Activated CD4-positive, alpha-beta T cell treated with anti-CD3 and anti-CD28 coated beads, Interleukin-2, amount 50 U/mL, for 4 hours (primary cell): ENCODE measurements at places on chromosomes 12 and 14.

- no peak for DNase-seq
Observed at GRCh38 chr14:37142835-37143401, 29.5 kb downstream of the SLC25A21 start.

DNA sequence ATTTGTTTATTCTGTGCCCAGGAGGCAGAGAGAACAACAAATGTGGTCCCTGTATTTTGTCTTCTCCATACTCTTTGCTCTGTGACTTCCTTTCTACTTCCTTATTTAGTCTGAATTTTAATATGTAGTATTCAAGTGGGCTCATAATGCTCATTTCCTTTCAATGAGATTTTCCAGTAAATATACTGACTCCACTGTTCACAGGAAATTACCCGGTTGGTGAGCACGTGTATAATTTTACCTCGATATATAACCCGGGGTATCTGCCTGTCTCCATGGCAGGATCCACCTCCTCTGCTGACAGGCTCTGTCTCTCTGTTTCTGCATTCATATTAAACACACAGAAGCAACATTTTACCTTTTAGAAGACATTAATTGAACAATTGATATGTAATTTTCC, 166.0 kb downstream of the SLC38A4 start:
- no peak for DNase-seq

GRCh38 chr12:43107026-43107775, 444.8 kb downstream of the ADAMTS20 start:
- no peak for DNase-seq

GRCh38 chr12:19131025-19131444, 1.5 kb downstream of the PLEKHA5 start:
- no peak for DNase-seq

DNA sequence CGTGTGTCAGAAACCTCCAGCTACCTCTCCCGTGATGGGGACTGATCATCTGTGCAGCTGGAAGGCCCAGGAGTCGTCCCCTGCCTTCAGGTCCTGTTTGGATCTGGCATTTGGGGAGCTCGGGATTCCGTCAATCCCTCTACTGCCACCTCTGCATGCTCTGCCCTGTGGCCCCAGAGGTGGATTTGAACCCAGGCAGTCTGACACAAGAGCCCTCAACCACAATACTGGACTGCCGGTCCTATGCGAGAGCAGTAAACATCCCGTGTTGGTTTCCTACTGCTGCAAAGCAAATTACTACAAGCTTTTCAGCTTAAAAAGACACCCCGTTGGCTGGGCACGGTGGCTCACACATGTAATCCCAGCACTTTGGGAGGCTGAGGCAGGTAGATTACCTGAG, 121.9 kb upstream of the FKBP4 start:
- DNase-seq: no peak

GRCh38 chr14:72275242-72275641, 343.0 kb downstream of the RGS6 start:
- no peak for DNase-seq

GRCh38 chr12:110475426-110475825, 6.8 kb downstream of the FAM216A start:
- DNase-seq: no peak

GRCh38 chr14:53927171-53927570, 29.5 kb downstream of the BMP4 start:
- DNase-seq: no peak

DNA sequence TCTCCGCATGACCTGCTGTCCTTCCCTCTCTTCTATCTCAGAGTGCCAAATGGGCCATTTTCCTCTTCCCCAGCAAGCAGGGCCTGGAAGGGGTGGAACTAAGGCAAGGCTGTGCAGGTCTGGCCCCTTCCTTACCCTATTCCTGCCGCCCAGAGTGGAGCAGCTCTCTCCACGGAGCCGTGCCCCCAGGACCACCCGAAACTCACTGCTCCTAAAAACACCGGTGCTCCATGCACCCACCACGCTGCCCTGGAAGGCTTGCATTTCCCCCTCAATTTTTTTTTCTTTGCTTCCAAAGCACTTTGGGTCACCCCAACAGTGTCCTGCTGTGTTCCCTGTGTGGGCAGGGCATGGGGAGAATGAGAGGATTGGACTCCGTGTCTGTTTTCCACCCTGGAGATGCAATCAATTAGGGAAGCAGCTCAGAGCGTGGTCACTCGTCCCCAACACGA, 48.5 kb upstream of the MEG3 start:
- DNase-seq: no peak

GRCh38 chr12:51005671-51006070, 20.5 kb downstream of the SLC11A2 start:
- no peak for DNase-seq

DNA sequence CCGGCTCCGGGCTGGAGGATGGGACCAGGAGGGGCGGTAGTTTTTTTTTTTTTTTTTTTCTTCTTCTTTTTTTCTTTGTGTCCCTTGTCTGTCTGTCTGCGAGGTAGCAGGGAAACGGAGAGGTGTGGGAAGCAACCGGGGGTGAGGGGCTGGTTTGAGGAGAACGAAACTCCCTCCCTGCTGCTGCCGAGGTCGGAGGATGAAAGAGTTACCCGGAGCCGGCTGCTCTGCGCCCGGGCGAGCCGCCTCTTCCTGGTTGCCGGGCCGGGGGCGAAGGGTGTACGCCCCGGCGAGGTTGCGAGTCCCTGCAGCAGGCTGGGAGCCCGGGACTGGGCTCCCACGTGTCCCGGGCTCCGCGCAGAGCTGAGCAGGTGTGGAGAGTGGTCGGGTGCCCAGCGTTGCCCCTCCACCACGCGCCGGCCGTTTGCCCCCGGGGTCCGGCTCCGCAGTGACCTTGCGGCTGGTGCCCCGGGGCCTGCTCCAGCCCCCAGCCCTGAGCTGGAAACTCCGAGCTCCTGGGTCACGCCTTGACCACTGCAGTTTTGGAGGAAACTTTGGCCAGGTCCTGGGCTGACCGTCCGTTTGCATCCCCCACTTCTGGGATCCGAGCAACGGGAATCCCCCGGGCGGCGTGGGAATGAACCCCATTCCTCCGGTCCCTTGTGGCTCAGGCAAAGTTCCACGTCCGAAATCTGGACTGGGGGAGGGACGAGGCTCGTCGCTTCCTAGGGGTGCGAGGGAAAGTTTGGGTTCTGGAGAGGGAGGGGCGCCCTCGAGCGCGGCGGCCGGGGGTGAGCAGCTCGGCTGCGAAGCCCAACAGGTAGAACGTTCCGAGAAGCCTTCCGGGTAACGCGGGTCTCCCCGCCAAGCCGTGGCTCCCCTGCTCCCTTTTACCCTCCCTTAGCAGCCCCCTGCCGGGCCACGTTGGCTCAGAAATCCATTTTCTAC, 1.3 kb downstream of the CHST11 start:
- peak; percentile 41 for DNase-seq

GRCh38 chr14:94665121-94665520, 52.9 kb downstream of the SERPINA3 start:
- no peak for DNase-seq

- DNase-seq: no peak
Observed at GRCh38 chr12:122722387-122722786, 5.8 kb upstream of the HCAR3 start.

- no peak for DNase-seq
Observed at GRCh38 chr12:74985293-74985985, 224.2 kb downstream of the KCNC2 start.

- no peak for DNase-seq
Observed at GRCh38 chr12:89706551-89706950, 2.1 kb downstream of the ATP2B1 start.

DNA sequence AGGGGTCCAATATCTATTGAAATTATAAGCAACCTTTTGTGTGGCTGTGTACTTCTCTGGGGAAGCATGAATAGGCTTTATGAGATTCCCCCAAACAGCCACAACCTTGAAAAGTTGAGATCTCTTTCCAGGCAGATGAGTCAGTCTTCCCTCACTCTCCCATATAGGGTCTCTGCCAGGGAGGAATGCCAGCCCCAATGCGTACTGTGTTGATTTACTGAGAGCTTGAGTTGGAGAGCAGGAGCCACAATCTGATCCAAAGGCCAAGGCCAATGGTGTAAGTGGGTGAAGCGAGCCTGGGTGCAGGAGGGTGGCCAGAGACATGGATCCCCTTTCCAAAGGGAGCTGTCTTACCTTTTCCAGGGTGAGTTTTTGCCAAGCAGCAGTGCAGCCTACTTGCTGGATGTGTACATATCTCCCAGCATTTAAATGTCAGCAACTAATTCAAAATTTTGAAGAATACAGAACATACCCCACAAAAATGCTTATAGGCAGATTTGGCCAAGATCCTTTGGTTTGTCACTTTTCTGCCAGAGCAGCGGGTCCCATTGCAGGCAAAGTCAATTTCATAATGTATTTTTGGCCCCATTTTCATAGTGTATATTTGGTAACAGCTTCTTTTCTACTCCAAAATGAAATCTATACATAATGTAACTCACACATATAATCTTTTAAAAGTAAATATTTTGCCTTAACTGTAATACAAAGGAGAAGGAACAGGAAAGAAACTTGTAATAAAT, 88.2 kb downstream of the TBC1D30 start:
- DNase-seq: no peak

DNA sequence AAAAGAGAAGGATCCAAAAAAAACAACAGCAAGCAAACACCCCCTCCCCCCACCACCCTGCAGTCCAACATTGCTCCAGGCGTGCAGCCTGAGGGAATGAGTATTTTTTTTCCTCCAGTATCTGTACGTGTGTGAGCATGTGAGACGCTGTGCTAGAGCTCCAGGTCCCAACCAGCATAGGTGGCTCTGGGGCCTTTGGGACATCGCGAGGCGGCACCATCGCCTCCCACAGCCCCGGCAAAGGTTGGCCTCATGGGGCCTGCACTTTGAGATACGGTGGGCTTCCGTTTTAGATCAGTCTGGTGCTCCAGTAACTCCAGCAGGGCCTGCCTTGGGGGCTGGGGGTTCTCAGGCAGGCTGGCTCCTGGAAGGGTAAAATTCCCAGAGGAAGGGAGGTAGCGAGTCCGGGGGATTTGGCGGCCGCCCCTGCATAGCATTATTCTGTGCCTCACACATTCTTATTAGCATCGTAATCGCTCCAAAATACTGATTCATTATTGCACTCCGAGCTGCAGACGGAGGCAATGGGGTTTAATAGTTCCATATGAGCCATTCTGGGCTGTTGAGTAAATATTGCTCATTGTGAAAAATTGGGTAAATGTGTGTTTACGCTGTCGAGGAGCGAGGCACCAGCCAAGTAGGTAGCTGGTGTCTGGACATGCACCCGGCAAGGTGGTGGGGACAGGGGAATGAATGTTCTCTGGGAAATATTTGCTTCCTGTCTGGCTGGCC, 143.1 kb upstream of the MYL2 start:
- no peak for DNase-seq

DNA sequence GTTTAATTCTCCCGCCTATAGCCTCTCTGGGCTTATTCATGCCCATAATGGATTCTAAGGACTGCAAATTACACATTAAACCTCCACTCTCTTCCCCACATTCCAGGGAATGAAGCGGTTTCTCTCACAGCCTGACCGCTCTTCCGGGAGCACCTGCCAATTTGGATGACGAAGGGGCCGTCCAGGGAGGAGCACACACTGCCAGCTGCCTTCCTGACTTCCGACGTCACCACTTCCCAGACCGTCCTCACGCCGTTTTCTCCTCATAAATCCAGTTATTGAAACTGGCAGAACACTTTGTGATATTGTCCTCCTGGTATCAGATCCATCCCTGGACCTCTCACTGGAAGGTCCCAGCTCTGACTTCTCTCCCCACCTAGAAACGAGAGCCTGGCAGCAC, 87.6 kb downstream of the GCH1 start:
- no peak for DNase-seq

- DNase-seq: no peak
Observed at GRCh38 chr12:24012528-24012927, 63.1 kb upstream of the SOX5 start.

DNA sequence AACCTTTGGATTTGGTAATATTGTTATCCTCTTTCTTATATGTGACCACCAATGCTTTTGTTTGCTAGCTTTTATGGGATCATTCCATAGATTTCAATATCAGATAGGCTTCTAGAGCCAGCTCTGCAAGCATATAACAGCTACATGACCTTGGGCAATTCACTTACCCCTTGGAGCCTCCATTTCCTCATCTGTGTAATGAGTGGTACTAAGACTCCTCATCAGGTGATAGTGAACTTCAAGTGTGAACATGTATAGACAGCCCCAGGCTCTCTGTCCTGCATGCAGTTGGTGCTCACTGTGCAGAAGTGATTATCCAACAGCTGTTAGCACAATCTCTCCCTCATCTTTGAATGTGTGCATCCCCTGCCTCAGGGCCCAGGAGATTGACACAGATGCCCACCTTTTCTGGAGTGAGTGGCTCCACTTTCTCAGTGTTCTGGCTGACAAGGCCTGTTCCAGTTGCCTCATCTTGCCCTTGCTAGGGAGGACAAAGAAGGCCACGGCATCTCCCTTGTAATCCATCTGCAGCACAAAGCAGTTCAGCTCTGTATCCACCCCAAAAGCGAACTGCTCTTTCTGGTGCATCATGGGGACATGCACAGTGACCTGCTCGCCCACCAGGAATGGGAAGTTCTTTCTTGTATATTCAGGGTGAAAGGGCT, 9.2 kb downstream of the SERPINA9 start:
- no peak for DNase-seq

- DNase-seq: no peak
Observed at GRCh38 chr12:4984971-4985370, 58.7 kb upstream of the KCNA5 start.

GRCh38 chr14:74897642-74898041, 15.9 kb downstream of the DLST start:
- no peak for DNase-seq

DNA sequence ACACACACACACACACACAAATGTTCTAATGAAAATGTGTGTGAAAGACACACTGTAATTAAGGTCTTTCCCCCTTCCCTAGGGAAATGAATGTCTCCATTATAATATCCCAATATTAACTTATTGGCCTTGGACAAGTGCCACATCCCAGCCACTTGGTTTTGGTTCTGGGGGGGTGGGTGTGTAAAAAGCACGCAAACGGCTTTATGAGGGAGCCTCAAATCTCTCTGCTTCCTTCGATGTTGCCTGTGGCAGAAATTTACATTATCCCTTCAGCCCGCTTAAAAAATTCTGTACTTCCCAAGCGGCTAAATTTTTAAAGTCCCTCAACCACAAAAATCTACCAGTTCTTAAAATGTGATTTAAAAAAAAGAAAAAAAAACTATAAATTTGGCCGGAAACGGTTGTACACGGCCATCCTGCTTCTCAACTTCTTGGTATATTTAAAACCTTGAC, 432 bp downstream of the C14orf93 start:
- DNase-seq: no peak

- no peak for DNase-seq
Observed at GRCh38 chr12:83865431-83865830, 1047.2 kb downstream of the SLC6A15 start.

DNA sequence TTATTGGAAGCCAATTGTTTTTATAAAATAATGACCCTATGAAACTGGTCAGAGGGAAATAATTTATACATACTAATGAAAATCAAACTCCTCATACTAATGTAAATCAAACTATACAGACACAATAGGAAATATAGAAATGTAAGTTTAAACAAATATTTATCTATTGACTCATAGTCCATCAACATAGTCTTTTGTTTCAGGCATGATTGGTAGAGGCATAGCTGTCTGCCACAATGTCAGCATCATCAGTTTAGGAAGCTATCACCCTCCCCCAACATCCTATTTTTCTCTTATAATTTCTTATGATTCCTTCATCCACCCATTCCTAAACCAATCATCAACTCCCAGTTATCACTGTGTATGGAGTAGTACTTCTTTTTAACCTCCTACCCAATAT, 117.7 kb downstream of the SLC38A6 start:
- no peak for DNase-seq
